ENCODE measurements at places on chromosomes 1 and 21. TPM values are rescaled to one million over a fixed set of nuclear protein-coding genes. Genes with fewer than 3 reads are reported as not detected.

- DNase-seq, result no peak
Observed at GRCh38 chr1:31108861-31109260, 43.3 kb upstream of the PUM1 start.

DNA sequence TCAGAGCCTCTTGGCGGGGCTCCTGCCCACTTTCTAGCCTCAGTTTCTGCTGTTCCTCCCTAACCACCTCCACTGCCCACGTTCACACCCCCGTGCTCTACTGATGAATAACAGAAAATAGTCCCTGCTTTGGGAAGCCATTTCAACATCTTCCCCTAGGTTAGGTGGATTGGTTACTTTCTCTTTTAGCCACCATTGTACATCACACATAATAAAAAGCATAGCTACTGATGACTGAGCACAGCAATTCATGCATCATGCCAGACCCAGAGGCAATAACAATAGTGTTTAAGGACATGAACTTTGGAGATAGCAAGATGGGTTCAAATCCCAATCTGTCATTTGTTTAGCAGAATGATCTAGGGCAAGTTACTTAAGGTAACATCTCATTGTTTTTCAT lies 74.6 kb downstream of the COLGALT2 start:
- no peak for DNase-seq

DNA sequence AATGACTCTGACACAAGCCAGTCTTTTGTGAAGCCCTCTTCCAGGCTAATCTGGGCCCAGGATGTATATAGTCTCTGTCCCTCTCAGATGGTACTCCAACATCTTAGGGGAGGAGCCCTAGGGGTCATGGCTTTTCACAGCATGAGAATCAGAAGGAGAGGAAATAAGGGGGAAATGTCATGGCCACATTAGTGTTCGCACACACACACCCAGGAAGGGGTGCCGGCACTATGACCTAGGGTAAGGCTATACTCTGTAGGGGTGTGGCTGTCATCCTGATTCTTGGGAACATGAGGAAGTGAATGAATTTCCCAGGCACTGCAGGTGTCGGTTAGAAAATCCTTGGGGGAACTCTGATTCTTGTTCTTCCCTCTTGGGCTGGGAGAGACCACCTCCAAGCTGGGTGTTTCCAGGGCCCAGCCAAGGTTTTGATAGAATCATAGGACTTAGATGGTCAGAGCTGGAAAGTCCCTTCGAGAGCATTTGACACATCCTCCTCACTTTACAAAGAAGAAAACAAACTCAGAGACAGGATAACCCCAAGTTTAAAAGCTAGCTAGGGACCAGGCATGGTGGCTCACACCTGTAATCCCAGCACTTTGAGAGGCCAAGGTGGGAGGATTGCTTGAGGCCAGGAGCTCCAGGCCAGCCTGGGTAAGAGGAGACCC lies 22.0 kb downstream of the GFI1 start:
- DNase-seq, result no peak

DNA sequence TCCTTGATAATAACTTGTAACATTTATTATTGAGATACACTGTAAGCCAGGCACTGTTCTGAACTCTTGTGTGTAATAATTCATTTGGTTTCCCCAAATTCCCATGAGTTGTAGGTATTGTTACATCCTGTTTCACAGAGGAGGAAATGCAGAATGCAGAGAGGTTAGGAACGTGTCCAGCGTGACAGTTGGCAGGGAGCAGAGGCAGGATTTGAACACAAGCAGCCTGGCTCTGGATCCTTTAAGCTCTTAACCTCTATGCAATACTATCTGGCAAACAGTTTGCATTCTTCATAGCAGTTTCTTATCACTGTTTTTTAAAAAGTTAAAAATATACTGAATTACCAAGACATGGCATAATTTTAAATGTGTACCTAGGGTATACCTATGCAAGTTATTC lies 30.5 kb downstream of the EEIG2 start:
- DNase-seq, result no peak

- DNase-seq, result no peak
Observed at GRCh38 chr1:107972391-107973180, 7.6 kb upstream of the VAV3 start.

Gene PARS2
- total RNA-seq, result 2.9 TPM

Gene CD1B
- not detected for total RNA-seq

Gene KRTAP7-1
- not detected for total RNA-seq

All from left cardiac atrium (tissue), 4 donors.